ENCODE measurements at places on chromosomes 11 and 22.

DNA sequence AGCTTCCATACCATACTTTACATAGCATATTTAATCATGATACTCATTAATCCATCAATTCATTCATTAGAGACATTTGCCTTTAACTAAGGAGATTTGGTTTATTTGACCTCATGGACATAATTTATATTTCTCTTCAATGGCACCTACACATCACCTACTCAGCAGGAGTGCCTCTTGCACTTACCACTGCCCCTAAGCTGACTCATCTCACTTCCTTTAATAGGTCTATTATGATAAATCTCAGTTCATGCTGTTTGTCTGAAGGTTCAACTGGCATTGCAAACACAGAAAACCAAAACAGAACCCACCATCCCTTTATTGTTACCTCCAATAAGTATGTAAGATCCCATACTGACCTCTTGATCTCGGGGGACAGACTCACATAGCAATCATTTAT is 186.7 kb downstream of the LUZP2 start:
- DNase-seq: no peak

GRCh38 chr11:19789835-19790710 is 77.4 kb downstream of the NAV2 start:
- DNase-seq: no peak

- DNase-seq: no peak
These were observed 75.4 kb downstream of the SWAP70 start for GRCh38 chr11:9739123-9739900.

DNA sequence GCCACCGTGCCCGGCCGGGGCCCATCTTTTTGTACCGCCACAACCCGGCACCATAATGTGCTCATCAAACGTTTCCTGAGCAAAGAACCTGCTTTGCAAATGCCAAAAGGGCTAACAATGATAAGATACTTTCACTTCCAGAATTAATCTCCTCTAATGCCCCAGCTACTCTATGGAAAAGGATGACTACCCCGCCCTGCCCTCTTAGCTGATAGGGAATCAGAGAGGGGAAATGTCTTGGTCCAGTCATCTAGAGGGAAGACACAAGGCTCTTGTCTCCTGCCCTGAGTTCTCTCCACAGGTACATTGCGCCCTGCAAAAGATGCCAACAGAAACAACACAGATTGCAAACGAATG is 586 bp downstream of the TTLL1 start:
- no peak for DNase-seq

GRCh38 chr11:10488934-10489691 is 34.0 kb downstream of the AMPD3 start:
- DNase-seq: no peak

GRCh38 chr11:101442171-101442570 is 141.6 kb downstream of the TRPC6 start:
- no peak for DNase-seq

- DNase-seq: no peak
These were observed 50.8 kb downstream of the DHCR7 start for GRCh38 chr11:71397331-71397860.

GRCh38 chr11:59872076-59872475 is 5.8 kb upstream of the TCN1 start:
- DNase-seq: no peak

- no peak for DNase-seq
These were observed 12.2 kb downstream of the KCTD17 start for GRCh38 chr22:37063431-37064420.

GRCh38 chr22:27309697-27310096 is 491.9 kb downstream of the MN1 start:
- no peak for DNase-seq

DNA sequence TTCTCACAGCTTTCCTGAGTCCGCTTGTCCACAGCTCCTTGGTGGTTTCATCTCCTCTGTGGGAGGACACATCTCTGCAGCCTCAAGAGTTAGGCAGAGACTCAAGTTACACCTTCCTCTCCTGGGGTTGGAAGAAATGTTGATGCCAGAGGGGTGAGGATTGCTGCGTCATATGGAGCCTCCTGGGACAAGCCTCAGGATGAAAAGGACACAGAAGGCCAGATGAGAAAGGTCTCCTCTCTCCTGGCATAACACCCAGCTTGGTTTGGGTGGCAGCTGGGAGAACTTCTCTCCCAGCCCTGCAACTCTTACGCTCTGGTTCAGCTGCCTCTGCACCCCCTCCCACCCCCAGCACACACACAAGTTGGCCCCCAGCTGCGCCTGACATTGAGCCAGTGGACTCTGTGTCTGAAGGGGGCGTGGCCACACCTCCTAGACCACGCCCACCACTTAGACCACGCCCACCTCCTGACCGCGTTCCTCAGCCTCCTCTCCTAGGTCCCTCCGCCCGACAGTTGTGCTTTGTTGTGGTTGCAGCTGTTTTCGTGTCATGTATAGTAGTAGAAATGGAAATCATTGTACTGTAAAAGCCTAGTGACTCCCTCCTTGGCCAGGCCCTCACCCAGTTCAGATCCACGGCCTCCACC is 11.7 kb downstream of the RASD2 start:
- DNase-seq: peak; percentile 82

- peak; percentile 92 for DNase-seq
These were observed 5.3 kb upstream of the GALR3 start for GRCh38 chr22:37817705-37818408.

DNA sequence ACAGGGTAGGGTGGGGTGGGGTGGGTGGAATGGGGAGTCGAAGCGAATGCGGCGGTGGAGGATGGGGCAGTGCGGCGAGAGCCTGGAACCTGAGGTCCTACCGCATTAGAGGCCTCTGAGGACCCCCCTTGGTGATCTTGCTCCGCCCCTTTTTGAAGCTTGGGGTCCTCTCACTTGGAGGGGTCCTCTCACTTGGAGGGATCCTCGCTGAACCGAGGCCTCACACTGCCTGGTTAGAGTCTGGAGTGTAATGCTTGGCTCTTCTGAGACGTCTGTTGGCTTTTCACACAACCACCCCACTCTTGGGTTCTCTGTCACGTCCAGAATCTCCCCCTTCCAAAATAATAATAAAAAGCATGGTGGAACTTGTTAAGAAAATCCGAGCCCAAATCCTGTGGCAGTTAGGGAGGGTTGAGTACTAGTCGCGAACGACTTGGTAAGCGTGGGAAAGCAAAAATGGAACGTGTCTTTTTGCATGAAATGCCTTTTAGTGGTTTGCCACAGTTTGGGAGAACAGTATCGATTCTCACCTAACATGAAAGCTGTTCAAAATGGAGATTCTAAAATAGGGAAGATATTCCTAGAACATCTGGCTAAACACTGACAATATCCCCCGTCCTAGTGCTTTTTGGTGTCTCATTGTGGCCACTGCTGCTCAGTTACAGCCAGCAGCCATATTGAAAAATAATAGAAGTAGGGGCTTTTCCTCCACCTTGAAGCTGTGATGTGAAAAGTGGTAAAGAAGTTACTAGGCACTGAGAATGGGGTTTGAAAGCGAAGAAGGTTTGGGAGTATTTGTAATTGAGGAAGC is 822 bp downstream of the RBX1 start:
- no peak for DNase-seq

- no peak for DNase-seq
These were observed 312.2 kb upstream of the MTNR1B start for GRCh38 chr11:92657226-92657625.

DNA sequence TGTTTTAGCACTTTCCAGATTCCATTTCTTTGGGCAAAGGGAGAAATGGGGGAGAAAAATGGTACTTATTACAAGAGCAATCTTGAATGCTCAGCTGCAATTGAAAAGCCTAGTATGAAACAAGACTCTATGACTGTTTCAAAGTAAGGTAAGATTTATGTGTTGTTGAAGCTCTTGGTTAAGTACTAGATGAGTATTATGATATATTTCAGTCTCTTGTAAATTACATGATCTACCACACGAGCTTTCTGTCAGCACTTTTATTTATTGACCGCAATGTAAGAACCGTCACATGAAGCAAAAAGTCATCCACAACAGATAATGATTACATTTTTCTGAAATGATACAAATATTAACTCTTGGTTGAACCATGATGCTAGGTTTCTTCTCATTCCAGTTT is 906.7 kb upstream of the CHORDC1 start:
- no peak for DNase-seq

DNA sequence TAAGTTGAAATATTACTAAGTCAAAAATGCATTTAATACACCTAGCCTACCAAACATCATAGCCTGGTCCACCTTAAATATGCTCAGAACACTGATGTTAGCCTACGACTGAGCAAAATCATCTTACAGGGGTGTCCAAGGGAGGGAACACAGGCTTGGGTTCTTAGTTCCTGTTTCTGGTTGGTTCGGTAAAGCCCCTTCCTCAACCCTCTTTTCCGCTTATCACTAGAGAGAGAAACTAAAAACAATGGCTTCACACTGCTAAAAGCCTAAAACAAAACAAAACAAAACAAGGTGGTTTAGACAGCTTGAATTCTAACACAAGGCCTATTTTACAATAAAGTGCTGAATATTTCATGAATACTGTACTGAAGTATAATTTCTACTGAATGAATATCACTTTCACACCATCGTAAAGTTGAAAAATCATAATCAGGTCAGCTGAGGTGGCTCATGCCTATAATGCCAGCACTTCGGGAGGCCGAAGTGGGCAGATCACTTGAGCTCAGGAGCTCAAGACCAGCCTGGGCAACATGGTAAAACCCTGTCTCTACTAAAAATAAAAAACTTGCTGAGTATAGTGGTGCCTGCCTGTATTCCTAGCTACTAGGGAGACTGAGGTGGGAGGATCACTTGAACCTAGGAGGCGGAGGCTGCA is 118.0 kb downstream of the SIK3 start:
- DNase-seq: no peak

GRCh38 chr11:96114178-96115064 is 190.5 kb upstream of the MTMR2 start:
- no peak for DNase-seq

- DNase-seq: peak; percentile 41
These were observed 673 bp downstream of the CDON start for GRCh38 chr11:126061707-126062678.

GRCh38 chr11:2931771-2932738 is 2.8 kb upstream of the PHLDA2 start:
- DNase-seq: no peak

GRCh38 chr11:5153574-5154431 is 754 bp downstream of the OR52A1 start:
- DNase-seq: no peak

- no peak for DNase-seq
These were observed 4.9 kb upstream of the CNTN5 start for GRCh38 chr11:99015634-99016454.

GRCh38 chr11:84855508-84856245 is 771.5 kb downstream of the DLG2 start:
- DNase-seq: no peak

DNA sequence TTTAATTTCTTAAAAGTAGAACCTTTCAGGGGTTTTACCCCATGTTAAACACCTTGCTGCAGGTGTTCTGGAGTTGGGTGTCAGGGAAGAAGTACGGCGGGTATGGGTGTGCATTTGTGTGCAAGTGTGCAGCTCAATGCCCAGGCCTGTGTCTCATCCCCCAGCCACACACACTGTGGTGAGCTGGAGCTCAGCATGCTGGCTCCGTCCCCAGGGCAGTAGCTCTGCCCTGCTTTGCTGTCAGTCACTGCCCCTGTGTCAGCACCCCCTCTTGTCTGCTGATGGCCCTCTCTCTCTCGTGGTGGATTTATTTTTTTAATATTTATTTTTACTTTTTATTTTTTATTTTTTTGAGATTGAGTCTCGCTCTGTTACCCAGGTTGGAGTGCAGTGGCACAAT is 35.8 kb upstream of the MYO18B start:
- DNase-seq: no peak

GRCh38 chr11:2805388-2806056 is 80.1 kb downstream of the CDKN1C start:
- no peak for DNase-seq

DNA sequence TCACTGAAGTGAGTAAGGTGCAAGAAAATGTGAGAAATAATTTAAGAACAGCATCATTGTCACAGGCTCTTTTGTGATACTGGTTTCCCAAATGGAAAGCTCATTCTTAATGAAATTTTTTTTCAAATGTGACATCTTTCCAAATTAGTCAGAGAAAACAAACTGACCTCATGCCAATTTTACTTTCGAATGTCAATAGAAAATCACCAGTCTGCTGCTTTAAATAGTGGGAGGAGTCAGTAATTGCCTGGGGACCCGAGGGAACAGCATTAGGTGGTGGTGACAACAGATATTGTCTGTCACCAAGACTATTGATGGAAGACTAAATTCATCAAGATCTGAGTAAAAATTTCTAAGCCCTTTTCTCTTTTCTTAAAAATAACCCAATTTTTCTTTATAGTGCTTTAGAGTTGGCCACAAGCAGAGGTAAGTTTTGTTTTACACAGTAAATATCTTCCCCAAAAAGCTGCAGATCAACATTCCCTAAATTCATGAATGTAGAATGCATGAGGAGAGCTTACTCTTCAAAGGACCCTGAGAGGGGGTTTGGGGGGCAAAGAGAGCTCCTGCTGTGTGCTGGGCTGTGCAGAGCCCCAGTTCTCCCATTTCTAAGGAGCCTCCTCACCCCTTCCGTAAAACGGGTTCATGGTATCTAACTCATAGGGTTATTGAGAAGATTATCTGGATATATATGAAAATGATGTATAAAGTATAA is 95.1 kb downstream of the PIWIL4 start:
- DNase-seq: no peak

DNA sequence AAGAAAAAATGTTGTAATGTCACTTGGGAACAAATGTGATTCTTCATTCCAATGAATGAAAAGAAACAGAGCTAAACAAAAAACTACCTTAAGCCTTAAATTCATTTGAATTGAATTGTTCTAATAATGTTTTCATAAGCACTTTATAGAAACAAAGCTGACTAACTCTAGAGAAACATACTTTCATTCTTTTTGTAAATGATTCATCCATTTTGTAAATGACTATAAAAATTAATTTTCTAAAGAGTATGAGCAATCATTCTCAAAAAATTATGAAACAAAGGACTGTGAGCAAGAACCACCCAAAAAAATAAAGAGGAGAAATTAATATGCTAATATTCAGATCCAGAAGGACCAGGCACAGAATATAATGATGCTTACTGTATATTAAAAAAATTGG is 986.5 kb upstream of the CHORDC1 start:
- DNase-seq: no peak

GRCh38 chr22:23075525-23076216 is 5.4 kb downstream of the GNAZ start:
- DNase-seq: no peak

DNA sequence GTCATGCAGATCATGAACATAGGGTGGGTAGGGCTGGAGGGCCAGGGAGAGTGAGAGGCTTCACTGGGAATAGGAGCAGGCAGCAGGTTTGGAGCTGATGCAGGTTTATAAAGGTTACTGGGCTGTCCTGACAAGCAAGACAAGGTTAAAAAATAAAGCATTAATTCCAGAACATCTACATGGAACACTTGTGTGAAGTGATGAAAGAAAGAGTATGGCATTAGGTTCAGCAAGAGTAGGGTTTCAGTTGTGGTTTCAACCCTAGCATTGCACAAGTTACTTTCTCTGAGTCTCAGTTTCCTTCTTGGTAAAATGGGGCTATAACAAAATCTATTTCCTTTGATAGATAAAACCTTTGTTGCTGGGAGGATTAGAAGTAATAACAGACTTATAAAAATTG is 114.6 kb upstream of the SESN3 start:
- DNase-seq: no peak

GRCh38 chr22:46478083-46478551 is 59.3 kb downstream of the CELSR1 start:
- DNase-seq: no peak

Data from stimulated activated CD4-positive, alpha-beta T cell treated with anti-CD3 and anti-CD28 coated beads, Interleukin-2, amount 100 ng/mL, for 24 hours (primary cell).